Liver (tissue), 10 donors: ENCODE measurements at places on chromosomes 12 and 14.

- DNase-seq, result no peak
Observed at GRCh38 chr12:91854725-91855124, 290.9 kb downstream of the BTG1 start.

GRCh38 chr14:68573126-68573525 is 219.7 kb downstream of the ZFP36L1 start:
- no peak for DNase-seq

GRCh38 chr12:40286583-40286982 is 61.8 kb downstream of the LRRK2 start:
- DNase-seq, result no peak

DNA sequence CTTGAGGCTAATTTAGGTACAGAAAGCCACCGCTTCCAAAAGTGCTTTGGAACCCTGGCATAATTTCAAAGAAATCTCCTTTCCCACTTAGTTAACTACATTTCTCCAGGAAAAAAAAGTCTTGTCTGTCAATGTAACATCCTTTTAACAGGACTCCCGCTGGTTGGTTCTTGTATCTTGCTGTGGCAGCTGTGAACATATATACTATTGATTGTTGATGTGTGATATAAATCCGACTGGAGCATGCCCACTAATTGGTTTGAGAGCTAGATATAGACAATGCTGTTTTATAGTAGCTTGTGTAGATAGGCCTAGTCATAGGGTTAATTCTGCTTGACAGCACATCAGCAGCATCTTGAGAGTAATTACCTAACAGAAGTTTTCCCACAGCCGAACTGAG is 89.6 kb downstream of the MSRB3 start:
- DNase-seq, result no peak

- no peak for DNase-seq
Observed at GRCh38 chr12:106644335-106645073, 61.7 kb downstream of the RFX4 start.

GRCh38 chr14:24310265-24310645 is 315 bp downstream of the LTB4R2 start:
- peak; percentile 74 for DNase-seq

GRCh38 chr12:30646821-30647220 is 48.8 kb downstream of the IPO8 start:
- DNase-seq, result no peak
